ENCODE measurements at places on chromosomes 13 and 19. TPM values are rescaled to one million over a fixed set of nuclear protein-coding genes. Genes with fewer than 3 reads are reported as not detected.

DNA sequence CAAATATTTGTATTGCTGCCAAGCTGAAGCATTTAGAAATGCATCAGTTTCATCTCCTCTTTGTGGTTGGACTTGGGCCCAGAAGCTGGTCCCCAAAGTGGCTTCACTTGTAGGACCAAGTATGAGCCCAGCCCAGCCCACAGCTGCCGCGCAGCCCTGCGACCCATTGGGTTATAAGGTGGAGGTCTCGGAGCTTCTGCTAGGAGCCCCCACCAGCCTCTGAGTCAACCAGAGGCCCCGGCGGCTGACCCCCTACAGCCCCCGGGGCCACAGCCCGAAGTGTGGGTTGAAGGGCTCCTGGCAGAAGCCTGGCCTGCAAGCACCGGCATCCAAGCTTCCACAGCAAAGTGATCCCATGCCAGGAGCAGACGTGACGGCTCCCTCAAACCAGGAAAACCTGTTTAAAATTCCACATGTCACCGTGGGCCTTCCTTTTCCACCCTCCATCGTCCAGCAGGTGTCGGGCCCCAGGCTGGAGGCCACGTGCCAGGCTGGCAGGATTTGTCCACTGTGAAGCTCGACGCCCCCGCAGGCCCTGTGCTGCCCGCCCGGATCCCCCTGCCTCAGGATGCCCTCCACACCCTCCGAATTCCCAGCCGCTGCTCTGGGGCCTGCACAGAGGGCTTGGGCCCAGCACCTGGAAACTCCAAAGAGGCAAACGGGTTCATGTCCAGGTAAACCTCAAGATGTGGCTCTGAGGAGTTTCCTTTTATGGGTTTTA is 54.7 kb downstream of the C13orf46 start:
- DNase-seq: no peak

DNA sequence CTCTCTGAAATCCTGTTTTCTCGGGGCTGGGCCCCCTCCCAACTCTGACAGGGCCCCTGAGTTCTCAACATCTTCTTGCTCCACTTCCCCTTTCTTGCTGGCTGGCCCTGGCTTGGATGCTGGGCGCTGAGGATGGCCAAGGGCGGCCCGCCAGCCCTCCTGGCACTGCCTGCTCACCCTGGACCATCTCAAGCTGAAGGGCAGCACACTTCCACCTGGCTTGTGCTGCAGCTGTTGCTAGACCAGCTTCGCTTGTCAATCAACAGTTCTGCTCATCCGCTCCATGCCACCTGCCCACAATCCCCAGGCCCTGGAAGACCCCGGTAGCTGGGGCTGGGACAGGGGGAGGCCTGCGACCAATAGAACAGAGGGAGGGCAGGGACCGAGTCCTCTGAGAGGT is 6.9 kb upstream of the GMIP start:
- no peak for DNase-seq

TMEM150B gene
- 1.6 TPM for polyA plus RNA-seq

WDR87 gene
- not detected for polyA plus RNA-seq

SIGLEC11 gene
- polyA plus RNA-seq: 3.9 TPM

C1QTNF9B gene
- polyA plus RNA-seq: 0.60 TPM

Measured in right renal cortex interstitium (tissue), 3 donors.